ENCODE measurements at places on chromosomes 4 and X. TPM values are rescaled to one million over a fixed set of nuclear protein-coding genes. Genes with fewer than 3 reads are reported as not detected.

CLDN34 gene
- 4.6 TPM for total RNA-seq

VCX3B gene
- total RNA-seq: not detected

CABS1 gene
- not detected for total RNA-seq

PAPSS1 gene
- 44.7 TPM for total RNA-seq

- no peak for DNase-seq
Observed at GRCh38 chr4:1703867-1704266, 8.3 kb downstream of the SLBP start.

GRCh38 chr4:6971536-6972374, 62.1 kb downstream of the TBC1D14 start:
- DNase-seq: no peak

DNA sequence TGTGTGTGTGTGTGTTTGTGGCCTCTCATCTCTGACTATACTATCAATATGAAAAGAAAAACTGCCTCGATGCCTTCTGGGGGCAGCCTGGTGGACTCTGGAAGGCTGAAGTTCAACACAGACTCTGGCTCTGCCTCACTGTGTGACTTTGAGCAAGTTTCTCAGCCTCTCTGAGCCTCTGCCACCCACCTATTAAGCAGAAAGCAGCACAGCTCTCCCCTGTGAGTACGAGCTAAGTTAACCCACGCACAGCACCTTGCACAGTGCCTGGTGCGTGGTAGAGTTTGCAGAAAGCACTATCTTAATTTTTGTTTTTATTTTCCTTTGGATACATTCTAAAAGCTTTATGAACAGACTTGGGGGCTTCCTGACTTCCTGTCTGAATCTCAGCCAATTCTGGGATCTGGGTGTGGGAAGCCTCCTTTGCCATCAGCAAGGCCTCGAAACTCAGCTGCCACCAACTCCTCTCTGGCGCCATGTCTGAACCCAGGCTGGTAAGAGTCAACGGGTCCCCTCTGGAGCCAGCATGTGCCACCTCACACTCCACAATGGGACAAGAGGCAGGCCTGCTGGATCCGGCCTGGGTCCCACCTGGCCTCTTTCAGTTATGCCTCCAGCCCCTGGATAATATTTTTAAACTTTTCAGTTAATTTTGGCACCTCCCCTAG, 57.3 kb downstream of the JAKMIP1 start:
- no peak for DNase-seq

DNA sequence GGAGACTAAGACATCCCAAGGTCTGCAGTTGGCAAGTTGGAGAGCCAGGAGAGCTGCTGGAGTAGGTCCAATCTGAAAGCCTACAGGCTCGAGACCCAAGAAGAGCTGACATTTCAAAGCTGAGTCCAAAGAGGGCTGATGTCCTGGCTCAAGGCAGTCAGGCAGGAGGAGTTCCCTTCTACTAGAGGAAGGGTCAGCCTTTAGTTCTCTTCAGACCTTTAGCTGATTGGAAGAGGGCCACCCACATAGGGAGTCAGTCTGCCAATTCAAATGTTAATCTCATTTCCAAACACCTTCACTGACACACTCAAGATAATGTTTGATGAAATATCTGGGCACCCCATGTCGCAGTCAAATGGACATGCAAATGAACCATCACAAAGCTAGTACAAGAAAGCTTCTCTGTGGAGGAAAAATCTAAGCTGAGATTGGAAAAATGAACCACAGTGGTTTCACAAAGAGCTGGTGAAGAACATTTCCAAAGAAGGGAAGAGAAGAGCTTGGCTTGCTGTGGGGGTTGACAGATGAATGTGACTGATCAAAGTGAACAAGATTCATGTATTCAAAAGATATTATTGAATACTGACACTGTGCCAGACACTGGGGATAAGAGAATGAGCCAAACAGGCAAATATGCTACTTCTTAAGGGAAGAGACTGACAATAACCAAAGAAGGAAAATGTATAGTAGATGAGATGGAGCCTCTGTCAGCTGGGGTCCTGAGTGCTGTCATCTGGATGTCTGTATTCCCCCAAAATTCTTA, 61.2 kb downstream of the STK32B start:
- no peak for DNase-seq

DNA sequence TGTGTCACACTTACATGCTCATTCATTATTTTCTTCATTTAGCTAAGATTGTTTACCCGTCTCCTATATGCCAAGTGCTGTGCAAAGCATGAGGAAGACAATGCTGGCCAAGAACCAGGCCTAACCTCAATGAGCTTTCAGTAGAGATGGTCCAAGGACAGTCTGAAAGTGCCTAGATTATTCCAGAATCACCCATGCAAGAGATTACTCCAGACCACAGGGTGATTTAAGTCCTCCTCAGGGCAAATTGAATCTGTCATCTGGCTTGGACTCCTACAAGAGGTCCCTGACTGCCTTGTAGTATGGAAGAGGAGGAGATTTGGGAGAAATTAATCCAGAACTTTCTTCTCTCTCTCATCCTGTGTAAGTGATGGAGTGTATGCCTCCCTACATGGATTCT, 99.4 kb upstream of the NDP start:
- no peak for DNase-seq

DNA sequence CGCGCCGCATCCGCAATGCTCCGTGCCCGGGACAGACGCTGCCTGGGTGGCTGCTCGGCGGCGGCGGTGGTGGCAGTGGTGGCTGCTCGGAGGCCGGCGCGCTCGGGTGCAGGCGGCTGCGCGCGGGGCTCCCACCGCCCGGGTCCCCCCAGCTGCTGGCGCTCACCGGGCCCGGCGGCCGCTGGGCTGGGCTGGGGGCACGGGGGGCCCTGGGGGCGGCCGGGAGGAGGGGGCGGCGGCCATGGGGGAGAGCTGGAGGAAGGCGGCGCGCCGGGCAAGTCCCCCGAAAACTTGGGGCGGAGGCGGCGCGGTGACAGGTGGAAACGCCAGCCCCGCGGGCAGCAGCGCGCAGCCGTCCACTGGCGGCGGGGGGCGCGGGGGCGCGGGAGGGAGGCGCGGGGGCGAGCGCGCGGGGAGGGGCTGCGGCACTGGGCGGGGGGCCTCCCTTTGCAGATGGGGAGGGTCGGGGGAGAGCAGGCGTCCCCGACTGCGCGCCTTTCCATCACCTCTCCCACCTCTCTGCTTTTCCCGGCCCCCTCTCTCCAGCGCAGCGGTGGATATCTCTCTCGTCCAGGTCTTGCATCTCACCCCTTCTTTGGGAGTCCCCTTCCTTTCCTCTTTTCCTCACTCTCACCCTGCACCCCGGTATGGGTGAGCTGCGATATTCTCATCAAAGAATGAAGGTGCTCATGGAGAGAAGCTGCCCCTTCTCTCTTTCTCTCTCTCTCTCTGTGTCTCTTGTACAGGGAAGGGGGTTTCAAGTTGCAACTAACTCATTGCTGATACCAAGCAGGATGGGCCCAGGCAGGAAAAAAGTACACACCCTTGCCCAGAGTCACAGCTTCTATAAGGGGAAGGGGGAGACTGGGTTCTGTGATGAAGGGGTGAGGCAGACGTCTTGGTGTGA, 83.7 kb upstream of the DHRSX start:
- DNase-seq: no peak

DNA sequence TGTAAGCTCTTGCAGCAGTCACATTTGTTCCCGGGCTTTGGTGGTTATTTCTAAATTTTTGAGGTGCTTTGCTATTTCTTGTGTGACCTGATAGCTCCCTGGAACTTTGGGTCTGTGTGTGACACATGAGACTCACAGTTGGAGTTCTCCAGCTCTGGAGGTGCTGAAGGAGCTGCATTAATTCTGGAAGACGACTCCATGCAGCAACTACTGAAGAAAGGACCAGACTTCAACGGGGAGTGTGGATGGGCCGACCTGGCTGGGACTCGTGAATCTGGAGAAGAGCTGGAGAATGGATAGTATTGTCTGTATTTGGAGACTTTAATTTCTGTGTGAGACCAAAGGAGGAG, 1.5 kb downstream of the MRFAP1 start:
- DNase-seq: no peak

GRCh38 chrX:123720486-123720885, 12.4 kb downstream of the THOC2 start:
- no peak for DNase-seq

DNA sequence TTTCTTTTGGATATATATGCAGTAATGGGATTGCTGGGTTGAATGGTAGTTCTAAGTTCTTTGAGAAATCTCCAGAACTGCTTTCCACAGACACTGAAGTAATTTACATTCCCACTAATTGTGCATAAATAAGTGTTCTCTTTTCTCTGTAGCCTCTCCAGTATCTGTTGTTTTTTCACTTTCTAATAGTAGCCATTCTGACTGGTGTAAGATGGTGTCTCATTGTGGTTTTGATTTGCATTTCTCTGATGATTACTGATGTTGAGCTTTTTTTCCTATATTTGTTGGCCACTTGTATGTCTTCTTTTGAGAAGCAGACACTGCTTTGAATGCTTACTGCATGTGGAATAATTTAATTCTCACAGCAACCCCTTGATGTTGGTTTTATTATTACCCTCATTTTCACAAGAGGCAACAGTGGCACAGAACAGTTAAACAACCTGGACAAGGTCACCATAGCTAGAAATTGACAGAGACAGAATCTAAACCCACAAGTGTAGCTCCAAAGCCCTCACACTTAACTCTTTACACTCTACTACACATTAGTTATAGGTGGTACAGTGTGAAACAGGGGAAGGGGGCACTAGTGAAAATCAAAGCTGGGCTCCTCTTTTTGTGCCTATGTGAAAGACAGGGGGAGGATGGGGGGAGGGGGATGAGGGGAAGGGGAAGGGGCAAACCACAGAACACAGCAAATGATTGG, 96.1 kb downstream of the REELD1 start:
- DNase-seq: no peak

DNA sequence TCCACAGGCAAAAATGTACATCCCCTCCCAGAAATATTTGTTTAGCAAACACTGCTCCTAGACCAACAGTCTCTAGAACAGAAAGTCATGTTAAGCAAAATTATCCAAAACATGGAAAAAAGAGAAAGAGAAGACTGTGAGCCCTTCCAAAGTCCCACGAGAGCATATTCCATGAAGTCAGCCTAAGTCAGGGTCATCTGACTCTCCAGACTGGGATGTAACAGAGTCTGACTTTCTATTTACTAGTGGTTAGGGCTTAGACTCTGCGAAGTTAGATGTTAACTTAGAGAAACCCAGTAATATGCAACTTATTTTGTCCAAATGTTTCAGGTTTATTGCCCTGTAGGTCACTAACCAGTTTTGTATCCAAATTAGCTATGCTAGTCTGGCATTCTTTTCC, 102.3 kb downstream of the MID1 start:
- no peak for DNase-seq
